ENCODE measurements at places on chromosomes 2 and 18.

GRCh38 chr2:205814039-205814364 is 131.7 kb downstream of the NRP2 start:
- no peak for DNase-seq

- DNase-seq, result no peak
These were observed 922.0 kb upstream of the NRXN1 start for GRCh38 chr2:51953931-51954330.

DNA sequence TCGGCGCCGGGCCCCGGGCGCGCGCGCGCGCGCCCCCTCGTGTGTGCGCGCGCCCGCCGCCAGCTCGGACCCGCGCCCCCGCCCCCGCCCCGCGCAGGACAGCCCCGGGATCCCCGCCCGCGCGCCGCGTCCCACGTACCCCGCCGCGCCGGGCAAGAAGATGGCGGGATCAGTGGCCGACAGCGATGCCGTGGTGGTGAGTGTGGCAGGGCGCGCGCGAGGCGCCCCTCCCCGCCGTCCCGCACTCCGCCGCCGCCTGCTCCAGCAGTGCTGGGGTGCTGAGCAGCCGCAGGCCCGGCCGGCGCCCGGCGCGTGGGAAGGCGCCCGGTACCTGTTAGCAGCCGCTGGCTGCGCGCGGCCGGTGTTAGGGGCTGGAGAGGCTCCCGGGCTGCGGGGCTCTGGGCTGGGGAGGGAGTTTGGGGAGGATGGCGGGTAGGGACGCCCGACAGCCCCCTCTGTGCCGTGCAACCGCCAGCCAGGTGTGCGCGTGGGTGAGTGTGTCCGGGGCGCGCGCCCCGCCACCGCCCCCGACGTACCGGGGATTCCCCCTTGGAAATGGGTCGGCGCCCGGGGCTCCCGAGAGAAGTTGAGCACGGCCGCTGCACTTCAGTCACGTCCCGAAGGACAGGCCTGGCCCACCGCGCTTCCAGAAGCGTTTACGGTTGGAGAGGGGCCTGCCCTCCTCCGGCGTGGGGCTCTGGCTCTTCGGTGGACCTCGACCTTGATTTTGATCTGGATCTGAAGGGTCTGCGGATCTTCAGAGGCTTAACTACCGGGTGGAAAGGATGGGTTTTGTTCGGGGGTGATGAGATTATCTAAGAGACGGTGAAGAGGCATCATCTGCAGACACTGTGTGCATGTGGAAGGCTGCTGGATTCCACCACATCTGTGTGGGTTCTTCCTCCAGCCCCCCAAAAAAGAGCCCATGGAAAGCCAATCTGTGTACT is 697 bp downstream of the LGALSL start:
- peak; percentile 78 for DNase-seq

DNA sequence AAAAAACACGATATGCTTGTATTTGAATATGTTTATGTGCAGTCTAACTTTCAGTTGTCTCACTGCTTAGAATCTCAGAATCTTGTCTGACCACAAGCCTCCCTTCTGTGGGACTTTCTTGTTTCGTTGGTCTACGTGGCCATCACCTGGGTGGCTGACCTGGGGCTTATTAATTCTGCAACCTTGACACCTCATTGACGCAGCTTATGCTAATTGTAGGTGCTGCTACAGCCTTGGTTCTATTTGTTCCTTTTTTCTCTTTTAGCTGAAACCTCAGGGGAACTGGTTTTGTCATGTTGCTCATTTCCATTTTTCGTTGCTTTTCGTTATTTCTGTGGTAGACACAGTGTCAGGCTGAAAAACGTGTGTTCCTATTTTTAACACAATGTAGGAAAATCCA is 273.7 kb downstream of the SLC4A3 start:
- no peak for DNase-seq

GRCh38 chr2:84849271-84849952 is 31.5 kb downstream of the TRABD2A start:
- DNase-seq, result no peak

DNA sequence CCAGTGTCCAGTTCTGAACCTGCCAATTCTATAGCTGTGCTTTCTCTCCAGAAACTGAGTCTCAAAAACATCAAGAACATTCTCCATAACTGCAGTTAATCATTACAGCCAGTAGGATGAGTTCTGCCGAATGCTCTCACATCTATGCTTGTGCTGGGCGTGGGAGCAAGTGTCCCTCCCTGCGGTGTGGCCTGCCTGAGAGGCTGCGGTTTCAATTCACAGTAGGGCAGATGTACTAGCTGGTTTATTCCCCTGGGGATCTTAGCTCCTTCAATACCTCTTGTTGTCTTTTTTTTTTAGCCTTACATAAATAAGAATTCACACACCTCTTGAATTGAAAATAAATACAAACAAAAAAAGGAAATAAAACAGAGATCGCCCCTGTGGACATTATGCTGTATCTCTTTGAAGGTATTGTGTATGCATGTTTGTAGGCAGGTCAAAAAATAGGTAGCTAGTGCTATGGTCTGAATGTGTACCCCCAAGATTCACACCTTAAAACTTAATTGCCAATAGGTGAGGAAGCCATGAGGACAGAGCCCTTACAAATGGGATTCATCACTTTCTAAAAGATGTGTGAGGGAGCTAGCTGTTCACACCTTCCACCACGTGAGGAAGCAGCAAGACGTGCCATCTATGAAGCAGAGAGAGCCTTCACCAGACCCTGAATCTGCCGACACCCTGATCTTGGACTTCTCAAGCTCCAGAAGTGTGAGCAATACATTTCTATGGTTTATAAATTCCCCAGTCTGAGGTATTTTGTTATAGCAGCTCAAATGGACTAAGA is 74.3 kb downstream of the BCL2L11 start:
- peak; percentile 49 for DNase-seq

DNA sequence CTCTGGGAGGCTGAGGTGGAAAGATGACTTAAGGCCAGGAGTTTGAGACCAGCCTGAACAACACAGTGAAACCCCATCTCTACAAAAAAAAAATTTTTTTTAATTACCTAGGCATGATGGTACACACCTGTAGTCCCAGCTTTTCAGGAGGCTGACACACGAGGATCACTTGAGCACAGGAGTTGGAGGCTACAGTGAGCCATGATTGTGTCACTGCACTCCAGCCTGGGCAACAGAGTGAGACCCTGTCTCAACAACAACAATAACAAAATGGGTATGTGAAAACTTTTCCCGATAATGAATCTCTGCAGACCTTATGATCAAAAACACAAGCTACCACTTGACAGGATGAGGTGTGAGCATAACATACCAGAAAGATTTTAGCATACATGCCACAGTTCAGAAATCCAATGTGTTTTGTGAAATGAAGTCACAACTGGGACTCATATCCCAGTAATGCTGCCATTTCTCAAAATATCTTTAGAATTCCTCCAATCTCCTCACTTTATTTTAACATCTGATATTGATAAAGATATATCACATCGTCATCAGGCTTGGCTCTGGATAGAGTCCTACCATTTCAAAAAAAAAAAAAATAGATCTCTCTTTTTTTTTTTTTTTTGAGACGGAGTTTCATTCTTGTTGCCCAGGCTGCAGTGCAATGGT is 74.0 kb upstream of the PELI1 start:
- no peak for DNase-seq

DNA sequence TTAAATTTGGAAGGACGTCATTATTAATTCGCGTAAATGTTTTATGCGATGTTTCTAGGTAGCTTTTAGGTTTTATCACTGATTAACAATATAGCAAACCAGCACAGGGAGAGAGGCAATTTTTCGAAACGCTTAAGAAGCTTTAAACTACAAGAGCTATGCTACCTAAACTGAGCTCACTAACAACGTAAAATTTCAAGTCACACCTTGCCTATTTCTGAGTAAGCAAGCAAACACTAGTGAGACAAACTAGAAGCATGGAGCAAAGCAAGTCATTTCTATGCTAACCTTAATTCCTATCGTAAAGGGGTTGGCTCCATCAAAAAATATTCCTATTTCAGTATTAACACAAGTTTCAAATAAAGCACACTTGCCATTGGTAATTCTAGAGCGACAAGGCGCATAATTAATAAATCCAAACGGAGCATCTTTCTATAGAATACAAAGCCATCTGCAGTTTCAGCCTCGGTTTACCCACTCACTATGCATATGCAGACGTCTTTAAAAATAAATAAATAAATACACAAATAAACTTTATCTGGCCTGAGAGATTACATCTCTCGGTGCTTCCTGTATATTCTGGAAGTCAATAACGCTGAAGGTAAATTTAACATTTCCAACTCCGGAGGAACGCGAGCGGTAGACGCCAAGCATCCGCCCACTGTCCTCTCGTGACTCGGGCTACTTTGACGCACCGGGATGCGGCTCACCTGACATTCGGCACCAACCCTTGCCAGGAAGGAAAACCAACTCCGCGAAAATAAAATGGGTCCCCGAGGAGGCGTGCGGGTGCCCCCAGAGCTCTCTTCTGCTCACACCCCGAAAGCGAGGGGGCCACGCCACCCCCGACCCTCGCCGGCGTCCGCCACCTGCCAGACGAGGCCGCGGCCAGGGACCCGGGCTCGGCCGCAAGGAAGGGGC is 947 bp downstream of the ITSN2 start:
- no peak for DNase-seq

DNA sequence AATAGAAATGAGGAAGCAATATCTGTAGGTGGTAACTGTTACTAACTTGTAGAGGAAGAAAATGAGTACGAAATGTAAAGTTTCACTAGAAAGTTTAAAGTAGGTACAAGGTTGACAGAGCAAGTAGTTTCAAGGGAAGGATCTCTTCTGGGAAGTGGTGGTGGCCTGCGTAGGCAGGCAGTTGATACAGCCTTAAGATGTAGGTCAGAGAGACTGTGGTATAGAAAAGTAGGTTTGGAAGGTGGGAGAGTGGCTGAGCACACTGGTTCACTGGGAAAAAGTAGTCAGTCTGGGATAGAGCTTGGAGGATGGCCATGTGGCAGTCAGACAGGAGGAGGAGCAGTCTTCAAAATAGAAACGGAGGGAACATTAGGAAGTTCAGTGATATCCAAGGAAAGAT is 23.5 kb downstream of the KDM3A start:
- no peak for DNase-seq

- no peak for DNase-seq
These were observed 20.9 kb downstream of the RAB10 start for GRCh38 chr2:26054598-26055348.

DNA sequence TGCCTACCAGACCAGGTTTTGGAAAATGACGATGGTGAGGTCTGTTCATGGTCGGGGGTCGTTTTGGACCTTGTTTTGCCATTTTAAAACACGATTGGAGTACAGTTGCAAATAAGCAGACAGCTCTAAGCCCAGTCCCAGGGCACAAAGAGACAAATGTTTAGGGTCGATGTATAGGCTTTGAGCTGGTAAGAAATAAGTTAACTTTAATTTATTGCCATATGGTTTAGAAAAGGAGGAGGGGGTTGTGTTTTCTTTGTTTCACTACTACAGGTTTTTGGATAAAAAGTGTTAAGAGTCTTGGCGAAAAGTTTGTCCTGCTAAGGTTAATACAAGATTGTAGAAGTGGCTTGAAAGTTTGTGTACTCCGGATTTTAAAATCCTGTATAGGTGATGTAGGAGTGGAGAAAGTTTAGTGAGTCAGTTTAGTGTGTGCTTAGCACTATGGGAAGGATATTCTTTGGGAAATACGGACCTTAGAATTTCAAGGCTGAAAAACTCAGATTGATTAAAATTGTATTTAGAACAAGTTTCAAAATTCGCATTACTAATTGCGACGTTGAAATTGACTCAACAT is 1.3 kb downstream of the KCMF1 start:
- no peak for DNase-seq

- DNase-seq, result no peak
These were observed 73.9 kb upstream of the ALK start for GRCh38 chr2:29995241-29995640.

DNA sequence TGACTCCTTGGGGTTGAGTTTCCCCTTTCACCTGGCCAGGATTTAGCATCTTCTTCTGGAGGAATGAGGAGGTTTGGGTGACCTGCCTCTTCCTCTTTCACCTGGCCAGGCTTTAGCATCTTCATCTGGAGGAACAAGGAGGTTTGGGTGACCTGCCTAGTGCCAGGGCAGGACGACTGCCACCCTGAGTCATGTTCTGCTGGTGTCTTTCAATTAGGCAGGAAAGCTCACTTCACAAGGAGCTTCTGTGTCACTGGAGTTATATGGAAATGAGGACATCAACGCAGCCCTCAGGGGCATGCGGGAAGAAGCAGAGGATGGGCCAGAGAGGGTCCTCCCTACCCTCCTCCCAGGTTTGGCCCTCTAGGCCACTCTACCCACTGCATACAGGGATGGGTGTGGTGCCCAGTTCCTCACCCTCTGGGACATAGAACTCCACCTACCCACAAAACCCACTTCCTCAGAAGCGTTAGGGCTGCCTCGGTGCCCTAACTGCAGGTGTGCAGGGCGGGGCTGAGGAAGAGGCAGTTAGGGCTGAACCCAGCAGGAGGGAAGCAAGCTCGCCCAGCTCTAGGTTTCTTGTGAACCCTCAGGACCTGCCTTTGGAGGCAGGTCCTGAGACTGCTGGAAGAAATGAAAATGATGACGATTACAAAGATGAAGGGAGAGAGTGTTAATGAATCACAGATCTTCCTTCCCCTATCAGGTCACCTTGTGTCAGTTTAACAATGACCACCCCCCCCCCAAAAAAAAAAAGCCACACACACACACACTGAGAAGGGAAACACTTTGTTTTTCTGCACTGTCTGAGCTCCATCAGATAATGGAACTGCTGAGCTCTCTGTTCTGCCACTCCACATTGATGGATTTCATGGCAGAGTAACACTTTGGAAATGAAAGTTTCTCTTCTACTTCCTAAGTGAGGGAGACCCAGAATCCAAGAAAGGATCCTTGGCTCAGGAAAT is 71.0 kb downstream of the ARL4C start:
- no peak for DNase-seq

GRCh38 chr18:24006712-24007313 is 7.7 kb upstream of the TTC39C start:
- DNase-seq, result no peak

DNA sequence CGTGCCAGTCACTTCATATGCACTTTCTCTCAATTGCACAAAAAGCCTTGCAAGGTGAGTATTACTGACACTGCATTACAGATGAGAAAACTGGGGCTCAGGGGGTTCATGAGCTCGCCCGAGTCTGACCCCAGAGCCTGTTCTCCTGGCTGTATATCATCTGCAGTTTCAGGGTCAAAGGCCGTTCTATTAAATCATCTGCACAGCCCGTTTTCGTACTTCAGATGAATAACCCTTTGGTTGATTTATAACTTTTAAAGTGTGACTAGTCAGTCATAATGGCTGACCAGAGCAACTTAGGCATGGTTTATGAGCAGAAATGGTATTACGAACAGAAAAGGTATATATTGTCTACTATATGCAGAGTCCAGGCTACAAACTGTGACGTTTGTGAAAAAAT is 35.3 kb upstream of the NPAS2 start:
- no peak for DNase-seq

DNA sequence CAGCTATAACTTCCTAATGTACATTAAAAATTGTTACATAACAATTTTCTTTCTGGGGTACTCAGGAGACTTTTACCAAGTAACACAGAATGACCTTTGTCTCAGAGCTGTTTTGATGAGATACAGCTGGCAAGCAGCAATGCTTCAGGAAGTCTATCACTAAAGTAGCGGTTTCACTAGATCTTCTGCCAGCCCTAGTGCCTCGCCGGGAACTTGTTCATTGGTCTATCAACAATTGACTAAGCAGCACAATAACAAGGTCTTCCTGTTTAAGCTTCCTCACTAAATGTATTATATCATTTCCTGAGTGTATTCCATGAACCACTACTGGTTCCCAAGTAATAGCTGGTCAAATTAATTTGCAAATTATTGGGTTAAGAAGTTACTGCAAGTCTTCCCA is 69.2 kb downstream of the TRIP12 start:
- DNase-seq, result no peak

All from GM12892 (cell line).